ENCODE measurements at places on chromosomes 6 and 20. TPM values are rescaled to one million over a fixed set of nuclear protein-coding genes. Genes with fewer than 3 reads are reported as not detected.
A peak's percentile ranks its signal among the peaks of the same experiment; 100 is the strongest.

Gene BFSP1
- total RNA-seq: 0.17 TPM

Gene RIMS4
- not detected for total RNA-seq

Gene OR12D1
- total RNA-seq: not detected

Gene PDYN
- total RNA-seq: not detected

Gene PCSK2
- not detected for total RNA-seq

Gene TMC2
- total RNA-seq: not detected

DNA sequence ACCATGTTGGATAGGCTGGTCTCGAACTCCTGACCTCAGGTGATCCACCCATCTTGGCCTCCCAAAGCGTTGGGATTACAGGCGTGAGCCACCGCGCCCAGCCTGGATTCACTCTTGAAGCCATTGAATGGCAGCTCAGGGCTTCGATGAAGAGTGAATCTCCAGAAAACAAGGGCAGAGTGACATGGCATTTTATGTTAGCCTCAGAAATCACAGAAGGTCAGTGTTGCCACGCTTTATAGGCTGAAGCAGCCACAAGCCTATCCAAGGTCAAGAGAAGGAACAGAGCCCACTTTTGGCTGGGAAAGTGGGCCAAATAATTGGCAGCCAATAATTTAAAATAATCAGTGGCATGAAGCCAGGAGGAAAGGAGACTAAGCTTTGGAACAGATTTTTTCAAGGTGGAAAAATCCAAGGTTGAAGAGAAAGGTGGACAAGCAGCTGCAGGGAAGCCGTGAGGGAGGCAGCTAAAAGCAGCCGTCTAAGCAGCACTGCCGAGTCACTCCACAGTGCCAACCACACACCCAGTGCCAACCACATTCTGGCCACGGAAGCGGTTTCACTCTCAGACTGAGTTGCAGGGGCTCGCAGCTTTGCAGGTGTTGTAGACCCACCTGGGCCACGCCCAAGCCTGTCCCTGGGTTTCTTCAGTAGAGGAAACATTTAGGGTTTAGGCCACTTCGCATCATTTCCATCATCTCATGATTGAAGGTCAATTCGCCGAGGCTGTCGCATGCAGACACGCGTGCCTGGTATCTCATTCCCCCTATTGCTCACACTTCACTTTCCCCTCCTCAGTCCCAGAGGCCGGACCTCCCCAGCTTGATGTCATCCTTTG, 17.4 kb upstream of the AVP start:
- DNase-seq: peak; percentile 63

DNA sequence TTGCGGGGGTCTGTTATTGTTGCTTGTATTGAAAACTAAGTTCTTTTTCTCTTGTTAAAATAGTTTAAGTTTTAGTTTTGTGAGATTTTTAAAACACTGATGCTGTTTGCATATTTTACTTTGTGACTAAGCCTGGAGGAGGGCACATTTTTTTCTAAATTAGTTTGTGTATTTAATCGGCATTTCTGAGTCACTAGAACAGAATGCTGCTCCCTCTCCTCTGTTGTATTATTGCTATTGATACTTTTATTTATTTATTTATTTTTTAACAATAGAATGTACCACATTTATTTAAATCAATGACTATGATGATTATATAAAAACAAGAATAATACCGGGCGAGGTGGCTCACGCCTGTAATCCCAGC, 5.1 kb upstream of the FAM50B start:
- no peak for DNase-seq

DNA sequence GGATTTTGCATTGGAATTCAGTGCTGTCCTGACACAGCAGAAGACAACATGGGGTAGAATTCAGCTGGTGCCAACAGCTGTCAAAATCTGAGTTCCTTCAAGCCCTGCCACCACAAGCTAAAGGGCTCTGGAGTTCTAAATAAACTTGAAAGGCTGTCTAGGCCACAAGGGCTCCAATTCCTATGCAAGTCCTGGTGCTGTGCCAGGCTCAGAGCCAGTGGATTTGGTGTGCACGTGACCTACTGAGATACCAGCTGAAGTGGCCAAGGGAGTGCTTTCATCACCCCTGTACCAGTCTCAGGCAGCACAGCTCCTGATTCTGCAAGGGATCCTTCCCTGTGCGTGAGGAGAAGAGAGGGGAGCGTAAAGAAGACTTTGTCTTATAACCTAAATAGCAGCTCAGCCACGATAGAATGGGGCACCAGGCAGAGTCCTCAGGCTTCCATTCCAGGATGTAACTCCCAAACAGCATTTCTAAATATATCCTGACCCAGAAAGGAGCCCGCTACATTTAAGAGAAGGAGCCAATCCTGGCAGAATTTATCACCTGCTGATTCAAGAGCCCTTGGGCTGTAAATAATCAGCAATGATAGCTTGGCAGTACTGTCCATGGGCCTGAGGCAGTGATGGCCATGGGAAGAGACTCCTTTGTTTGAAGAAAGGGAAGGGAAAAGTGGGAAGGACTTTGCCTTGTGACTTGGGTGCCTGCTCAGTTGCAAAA, 881.2 kb upstream of the EPHA7 start:
- no peak for DNase-seq

GRCh38 chr6:88663801-88664200, 299.6 kb downstream of the RNGTT start:
- DNase-seq: no peak

- DNase-seq: no peak
These were observed 80.1 kb upstream of the ID4 start for GRCh38 chr6:19757036-19757435.

DNA sequence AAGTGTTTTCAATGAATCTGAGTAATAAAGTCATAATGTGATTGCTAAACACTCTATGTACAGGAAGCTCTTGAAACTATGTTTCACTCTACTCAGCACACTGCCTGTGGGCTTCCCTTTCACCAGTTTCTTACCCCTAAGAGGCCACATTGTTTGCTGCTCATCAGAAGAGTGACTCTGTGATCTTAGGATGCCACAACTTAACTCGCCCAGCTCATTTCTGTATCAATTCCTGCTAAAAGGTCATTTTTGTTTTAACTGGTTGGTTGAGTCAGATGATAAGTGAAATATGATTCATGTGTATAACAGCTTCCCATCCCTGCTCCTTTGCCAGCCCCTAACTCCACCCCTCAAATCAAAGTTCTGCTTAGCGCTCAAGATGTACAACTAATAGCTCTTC, 9.8 kb upstream of the NDUFAF4 start:
- DNase-seq: no peak

DNA sequence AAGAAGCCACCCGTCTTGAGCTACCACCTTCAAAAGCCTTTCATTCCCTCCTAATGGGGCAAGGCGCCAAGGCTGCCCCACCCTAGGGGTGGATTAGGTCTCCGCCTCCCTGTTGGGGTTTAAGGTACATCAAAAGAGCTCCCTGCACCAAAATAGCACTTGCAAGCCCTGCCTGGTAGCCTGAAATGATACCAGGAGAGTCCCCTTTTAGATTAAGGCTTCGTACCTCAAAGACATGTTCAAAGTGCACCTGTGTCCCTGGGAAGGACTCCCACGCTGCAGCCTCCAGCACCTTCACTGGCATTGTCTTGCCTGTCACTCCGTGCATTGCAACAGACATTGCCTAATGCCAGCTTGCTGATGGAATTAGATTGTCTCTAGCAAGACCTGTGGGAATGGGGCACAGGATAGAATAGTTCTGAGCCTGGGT, 15.7 kb upstream of the CDKN1A start:
- no peak for DNase-seq

- DNase-seq: no peak
These were observed 40.3 kb upstream of the GFOD1 start for GRCh38 chr6:13527671-13528056.

DNA sequence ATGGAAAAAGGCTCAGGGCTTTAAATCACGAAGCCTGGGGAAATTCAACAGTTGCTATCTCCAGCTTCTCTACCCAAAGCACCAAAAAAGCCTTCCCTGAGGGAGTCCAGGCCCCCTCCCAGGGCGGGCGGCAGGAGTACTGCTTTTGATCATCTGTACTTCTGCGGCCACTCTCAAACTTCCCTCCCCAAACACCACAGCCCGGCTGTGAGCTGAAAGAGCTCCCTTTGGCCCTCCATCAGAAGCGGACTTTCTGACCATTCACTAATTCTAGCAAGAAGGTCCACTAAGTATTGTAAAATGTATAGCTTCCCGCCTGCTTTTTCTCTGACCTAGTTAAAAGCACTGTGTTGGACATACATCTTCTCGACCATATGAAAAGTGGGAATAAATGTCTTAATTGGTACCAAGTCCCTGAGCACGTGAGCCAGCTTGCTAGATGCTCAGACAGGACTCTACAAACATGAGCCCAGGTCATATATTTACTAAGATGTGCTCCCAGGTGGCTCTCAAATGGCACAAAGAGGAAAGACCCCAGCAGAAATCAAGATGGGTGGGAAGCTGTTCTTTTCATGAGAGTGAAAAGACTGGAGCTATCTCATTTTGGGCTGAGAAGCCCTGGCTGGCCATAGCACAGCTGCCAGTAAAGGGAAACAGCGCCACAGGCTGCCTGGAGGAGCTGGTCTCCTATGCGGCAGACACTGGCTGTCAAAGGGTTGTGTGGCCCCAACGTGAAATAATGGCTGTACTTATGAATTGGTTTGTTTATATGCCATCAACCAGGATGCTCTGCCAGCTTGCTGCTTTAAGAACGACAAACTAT, 58.6 kb downstream of the GFOD1 start:
- DNase-seq: no peak

GRCh38 chr20:44282192-44282591, 28.8 kb downstream of the FITM2 start:
- no peak for DNase-seq

- DNase-seq: peak; percentile 49
These were observed 5.6 kb upstream of the PHACTR3 start for GRCh38 chr20:59598625-59599310.

DNA sequence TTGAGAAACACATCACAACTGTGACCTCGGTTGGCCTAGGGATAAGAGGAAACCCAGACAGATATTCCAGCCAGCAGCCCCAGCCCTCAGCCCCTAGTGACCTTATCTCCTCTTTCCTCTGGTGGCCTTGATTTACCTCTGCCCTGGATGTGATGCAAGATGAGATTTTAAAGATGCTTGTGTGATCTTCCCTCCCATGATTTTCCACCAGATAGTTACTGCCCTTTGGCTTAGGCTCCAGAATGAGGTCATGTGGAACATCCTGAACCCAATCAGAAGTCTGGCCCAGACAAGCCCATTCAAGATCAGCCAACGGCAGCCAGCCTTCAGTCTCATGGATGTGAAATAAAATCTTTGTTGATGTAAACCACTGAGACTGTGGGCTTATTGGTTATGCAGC, 104.0 kb downstream of the BANF2 start:
- no peak for DNase-seq

DNA sequence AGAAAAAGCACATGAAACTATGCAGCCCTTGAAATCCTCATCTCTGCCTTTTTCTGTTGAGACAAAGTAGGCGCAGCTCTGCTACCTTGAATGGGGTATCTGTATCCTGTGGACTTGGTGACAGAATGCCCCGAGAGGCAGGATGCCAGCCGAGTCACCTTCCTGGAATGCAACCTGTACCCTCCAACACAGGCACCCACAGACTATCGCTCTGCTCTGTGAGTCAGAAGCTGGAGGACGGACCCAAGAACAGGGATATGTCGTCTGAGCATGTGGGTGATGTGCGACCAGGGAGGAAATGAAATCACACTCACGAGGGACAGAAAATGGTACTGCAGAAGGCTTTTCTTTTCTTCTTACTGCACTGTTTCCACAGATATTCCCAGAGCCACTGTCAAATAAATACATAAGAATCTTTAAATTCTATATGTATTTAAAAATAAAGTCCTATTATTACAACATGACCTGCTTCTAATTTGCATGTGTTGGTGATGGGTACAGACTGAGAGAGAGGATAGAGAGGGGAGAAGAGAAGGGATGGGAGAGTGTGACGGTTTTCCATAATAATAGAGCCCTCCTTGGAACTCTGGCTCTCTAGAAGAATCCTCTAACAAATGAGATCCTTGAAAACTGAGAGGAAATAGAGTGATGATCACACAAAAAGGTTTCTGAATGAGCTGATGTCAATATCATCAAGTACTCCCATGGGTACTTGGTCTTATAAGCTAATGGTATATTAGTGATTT, 308.1 kb downstream of the FOXC1 start:
- DNase-seq: no peak

GRCh38 chr6:79570129-79571029, 33.1 kb upstream of the LCA5 start:
- no peak for DNase-seq
